ENCODE measurements at places on chromosomes 5 and 9.

GRCh38 chr9:116986015-116986414, 298.9 kb downstream of the TRIM32 start:
- no peak for DNase-seq

DNA sequence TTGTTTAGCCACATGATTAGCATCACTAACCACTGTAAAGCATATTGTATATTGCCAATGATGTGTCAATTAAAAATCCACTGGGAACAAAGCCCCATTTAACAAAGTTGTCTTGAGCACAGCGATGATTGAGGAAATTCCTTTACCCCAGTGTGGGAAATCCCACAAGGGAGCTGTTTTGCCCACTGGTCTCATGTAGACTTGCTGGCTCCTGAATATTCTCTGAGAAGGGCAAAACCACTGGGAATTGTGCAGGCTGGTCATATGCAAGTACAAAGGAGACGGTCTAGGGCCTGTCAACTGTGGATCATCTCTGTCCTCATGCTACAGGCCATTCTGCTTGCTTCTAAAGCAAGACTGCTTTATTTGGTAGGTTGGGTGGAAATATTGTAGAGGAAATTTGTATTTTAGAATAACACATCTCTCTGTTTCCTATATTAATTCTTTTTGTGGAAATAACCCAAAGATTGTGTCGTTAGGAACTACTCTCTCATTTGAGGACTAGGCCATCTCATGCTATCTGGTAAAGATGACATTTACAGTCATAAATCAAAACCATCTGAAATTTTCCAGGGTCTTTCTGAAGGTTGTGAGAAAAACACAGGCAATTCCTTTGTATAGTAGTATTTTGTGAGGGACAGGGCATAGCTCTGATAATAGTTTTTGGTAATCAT, 60.2 kb downstream of the PARP8 start:
- no peak for DNase-seq

DNA sequence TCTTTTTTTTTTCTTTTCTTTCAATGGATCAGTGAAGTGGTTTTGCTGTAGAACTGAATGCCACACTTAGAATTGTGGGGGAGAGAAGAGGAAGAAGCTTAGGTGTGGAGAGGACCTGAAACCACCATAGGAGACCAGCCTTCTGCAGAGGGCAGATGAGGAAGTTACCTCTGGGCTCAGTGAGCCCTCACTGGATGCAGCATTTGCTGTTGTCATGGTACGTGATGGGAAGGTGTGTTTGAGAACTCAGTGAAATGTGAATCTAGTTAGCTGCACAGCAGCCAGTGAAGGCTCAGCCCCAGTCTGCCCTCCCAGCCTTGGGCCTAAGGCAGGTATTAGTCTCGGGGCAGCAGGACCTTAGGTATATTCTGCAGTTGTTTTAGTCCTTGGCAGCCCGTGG, 17.5 kb downstream of the CYFIP2 start:
- no peak for DNase-seq

DNA sequence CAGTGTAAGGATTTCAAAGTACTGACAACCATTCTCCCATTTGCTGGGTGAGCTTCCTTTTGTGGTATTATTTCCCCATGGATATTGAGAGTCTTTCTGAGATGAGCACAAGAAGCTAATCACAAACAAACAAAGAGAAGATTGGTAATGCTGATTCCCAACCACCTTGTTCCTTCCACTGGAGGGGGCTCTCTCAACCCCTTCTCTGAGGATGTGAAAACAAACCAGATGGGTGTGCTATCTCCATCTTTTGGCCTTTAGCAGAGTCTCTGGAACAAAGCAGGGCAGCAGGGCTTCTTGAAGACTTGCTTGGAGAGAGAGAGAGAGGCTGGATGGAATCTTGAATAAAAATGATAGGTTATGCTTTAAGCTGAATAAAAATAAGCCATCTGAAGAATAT, 576.7 kb upstream of the ZNF462 start:
- no peak for DNase-seq

DNA sequence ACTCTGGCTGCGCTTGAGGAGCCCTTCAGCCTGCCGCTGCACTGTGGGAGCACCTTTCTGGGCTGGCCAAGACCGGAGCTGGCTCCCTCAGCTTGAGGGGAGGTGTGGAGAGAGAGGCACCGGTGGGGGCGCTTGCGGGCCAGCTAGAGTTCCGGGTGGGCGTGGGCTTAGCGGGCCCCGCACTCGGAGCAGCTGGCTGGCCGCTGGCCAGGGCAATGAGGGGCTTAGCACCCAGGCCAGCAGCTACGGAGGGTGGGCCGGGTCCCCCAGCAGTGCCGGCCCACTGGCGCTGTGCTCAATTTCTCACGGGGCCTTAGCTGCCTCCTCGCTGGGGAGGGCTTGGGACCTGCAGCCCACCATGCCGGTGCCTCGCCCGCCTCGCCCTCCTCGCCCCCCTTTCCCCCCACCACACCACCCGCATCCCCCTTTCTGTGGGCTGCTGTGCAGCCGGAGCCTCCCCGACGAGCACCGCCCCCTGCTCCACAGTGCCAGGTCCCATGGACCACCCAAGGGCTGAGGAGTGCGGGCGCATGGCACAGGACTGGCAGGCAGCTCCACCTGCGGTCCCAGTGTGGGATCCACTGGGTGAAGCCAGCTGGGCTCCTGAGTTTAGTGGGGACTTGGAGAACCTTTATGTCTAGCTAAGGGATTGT, 954.5 kb downstream of the DTWD2 start:
- no peak for DNase-seq

- no peak for DNase-seq
These were observed 47.4 kb downstream of the ROR2 start for GRCh38 chr9:91902475-91903125.

DNA sequence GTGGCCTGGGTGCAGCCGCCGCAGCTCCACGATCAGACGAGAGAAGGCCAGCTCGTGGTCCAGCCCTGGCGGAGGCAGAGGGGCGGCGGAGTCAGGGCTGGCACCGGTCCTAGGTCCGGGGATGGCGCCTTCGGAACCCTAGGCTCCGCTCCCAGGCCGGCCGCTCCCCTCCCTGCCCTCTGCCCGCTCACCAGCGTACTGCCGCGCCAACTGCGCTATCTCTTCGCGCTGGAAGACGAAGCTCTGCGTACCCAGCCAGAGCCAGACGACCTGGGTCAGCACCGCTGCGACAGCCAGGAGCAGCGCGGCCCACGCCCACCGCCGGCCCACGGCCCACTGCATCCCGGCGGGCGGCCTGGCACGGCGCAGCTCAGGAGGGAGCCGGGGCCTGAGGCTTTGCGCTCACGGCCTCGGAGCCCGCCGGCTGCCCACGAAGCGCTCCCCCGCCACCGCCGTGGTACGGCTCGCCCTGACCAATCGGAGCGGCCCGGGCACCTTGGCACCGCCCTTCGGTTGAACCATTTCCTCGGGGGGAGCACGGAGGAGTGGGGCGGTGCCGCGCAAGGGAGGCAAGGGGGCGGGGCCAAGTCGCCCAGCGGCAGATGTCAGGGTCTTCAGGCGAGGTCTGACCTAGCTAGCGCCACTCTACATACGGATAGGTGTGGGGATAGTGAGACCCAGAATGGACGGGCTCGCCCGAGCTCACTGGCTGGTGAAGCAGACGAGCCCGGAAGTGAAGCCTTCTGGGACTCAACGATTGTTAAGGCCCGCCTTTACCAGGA, at the start of gene SIGMAR1:
Gene SIGMAR1 (minus strand): TSS at position 432 of the 782 bp plus-strand sequence. CDS start 90 bp downstream, at position 342.
- peak; percentile 90 for DNase-seq

DNA sequence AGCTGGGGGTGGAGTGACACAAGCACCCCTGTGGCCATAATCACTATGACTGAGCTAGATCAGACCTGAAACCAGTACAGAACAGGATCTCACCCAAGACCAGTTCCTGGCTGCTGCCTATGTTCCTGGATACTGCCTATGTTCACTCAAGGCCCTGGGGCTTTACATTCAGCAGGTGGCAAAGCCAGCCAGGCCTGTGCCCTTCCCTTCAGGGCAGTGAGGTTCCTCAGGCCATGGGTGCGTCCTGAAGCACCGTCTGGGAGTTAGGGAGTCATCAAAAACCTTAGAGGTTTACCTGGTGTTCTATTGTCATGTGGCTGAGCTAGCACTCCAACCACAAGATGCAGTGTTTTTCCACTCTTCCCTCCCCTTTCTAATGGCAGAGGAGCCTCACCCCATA, 419.8 kb downstream of the TMEM232 start:
- DNase-seq: no peak

GRCh38 chr5:42520203-42520602, 97.0 kb downstream of the GHR start:
- DNase-seq: no peak

GRCh38 chr5:125390326-125390725, 643.9 kb upstream of the ZNF608 start:
- DNase-seq: no peak

- no peak for DNase-seq
These were observed 990.2 kb downstream of the CDH12 start for GRCh38 chr5:21862986-21863385.

GRCh38 chr5:140221697-140222223, 46.8 kb downstream of the CYSTM1 start:
- DNase-seq: no peak

DNA sequence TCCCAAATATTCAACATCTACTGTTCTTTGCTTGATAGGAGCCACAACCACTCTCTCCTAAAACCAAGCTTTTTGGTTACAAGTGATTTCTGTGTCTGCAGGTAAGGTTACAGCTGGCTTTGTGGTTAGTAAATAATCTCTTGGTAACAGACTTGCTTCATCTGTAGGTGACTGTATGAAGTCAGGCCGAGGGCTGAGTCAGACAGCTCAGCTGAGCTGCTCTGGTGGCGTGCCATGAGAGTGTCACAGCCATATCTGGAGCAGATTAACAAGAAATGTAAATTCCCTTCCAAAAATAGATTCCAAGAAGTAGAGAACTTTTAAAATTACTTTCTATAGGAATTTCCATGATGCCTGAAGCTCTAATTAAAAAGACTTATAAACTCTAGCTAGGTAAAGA, 23.7 kb upstream of the TAS2R1 start:
- no peak for DNase-seq

- peak; percentile 18 for DNase-seq
These were observed at the start of gene UAP1L1 for GRCh38 chr9:137077010-137077747. UAP1L1 (plus strand) TSS chr9:137077517; CDS start chr9:137077533, 16 bp downstream.

- DNase-seq: no peak
These were observed 14.7 kb upstream of the ADAMTS19 start for GRCh38 chr5:129445379-129445778.

DNA sequence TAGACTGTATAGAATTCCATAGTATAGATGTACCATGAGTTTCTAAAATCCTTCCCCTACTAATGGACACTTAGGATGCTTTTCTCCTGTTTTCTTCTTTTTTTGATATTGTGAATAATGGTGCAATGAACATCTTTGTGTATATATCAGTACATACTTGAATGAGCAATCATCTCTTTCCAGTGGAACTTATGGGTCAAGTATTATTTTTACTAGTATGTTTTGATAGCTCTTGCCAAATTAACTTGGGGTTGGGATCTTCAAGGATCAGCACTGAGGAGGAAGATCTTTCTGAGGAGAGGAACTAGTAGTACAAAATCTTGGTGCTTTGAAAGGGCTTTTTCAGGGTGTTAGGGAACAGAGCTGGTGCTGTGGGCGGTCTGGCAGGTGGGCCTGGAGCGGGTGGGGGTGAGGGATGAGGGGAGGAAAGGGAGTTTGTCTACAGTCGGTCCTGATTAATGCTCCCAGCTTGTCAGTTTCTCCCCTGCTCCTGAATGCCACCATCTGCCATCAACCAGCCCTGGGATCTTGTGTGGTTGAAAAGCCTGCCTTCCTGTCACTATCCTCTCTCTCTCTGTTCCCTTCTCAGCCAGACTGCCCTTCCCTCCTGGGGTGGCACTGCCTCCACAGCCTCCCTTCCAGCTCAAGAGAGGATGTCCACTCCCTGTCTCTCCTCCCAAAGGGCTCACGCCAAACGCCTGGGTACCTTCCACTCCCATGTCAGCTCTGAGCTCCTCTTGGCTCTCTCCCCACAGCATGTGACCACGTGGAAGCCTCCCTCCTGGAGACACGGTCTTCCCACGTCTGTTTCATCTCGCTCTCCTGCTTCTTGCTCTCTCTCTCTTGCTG, 185.9 kb downstream of the DAB2IP start:
- DNase-seq: no peak
